Stimulated activated CD4-positive, alpha-beta T cell treated with anti-CD3 and anti-CD28 coated beads, Interleukin-1b, Interleukin-23, amount 100 ng/mL, for 24 hours (primary cell): ENCODE measurements at places on chromosomes 6 and 20.

DNA sequence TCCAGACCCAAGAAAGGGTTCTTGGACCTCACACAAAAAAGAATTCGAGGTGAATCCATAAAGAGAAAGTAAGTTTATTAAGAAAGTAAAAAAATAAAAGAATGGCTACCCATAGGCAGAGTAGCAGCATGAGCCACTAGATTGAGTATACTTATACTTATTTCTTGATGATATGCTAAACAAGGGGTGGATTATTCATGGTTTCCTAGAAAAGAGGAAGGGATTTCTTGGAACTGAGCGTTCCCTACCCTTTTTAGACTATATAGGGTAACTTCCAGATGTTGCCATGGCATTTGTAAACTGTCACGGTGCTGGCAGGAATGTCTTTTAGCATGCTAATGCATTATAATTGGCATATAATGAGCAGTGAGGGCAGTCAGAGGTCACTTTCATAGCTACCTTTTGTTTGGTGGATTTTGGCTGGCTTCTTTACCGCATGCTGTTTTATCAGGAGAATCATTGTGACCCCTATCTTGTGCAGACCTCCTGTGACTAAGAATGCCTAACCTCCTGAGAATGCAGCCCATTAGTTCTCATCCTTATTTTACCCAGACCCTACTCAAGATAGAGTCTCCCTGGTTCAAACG lies 44.3 kb downstream of the TENT5A start:
- DNase-seq: no peak

- DNase-seq: no peak
Observed at GRCh38 chr20:20371681-20372080, 3.8 kb downstream of the INSM1 start.

DNA sequence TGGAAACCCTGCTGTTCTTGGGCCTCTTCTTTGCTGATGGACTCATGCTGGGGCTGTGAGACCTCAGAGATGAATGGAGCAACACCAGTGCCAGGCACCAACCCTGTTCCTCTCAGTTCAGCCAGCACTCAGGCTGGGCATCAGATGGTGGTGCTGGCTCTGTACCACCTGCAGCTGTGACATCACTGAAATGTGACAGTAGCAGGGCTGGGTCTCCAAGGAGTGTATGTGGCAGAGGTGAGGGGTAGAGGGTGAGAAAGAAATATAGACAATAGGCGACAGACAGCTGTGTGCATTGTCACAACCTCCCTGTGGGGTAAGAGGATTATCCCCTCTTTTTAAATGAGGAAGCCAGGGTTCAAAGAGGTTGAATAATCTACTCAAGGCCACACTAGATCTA lies at the start of gene TP53TG5:
TSS of gene TP53TG5 (minus strand) at position 135 of the 400 bp plus-strand sequence. CDS start at position 46, 89 bp downstream.
- DNase-seq: no peak

DNA sequence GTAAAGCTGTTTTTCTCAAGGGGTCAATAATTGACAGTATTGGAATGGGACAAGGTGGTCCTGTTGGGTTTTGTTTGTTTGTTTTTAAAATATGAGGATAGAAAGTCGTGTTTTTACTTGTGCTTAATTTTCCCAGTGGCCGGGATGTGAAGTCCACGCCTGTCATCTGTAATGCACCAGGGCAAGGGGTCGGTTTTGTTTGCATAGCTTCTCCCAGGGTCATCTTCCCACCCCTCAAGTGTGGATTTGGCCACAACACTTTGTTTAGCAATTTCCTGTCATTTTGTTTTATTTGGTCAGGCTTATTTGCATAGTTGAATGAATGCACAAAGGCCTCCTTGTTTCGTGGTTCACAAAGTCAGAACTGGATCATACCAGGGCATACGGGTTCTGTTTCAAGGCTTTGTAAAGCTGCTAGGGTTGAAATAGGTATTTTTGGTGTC lies 29.8 kb downstream of the SYNJ2 start:
- no peak for DNase-seq

DNA sequence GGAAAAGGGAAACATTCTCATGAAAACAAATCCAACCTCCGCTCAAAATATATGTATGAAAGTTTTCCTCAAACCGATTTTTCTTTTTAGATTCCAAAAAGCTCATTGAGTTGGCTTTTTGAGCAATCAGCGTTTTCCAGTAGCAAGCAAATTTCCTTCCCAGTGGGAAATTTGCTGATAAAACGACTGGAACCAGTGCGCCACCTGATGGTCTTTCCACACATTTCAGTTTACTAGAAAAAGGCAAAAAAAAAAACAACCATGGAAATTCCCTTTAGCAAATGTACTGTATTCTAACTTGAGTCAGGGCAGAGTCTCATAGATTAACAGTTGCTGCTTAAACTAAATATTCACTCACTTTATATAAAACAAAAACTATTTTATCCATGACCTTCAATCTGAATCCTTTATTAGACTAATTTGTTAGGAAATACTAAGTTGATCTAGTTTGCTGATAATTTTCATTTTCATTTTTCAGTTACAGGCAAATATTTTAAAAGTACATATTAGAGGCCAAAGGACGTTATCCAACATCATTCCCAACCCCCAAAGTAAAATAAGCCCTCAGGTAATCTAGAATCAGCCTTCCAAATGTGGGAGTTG lies 271.5 kb downstream of the FOXA2 start:
- no peak for DNase-seq

GRCh38 chr6:16511040-16511660 lies 250.1 kb downstream of the ATXN1 start:
- DNase-seq: no peak

GRCh38 chr20:31587545-31588389 lies 17.3 kb upstream of the ID1 start:
- no peak for DNase-seq

DNA sequence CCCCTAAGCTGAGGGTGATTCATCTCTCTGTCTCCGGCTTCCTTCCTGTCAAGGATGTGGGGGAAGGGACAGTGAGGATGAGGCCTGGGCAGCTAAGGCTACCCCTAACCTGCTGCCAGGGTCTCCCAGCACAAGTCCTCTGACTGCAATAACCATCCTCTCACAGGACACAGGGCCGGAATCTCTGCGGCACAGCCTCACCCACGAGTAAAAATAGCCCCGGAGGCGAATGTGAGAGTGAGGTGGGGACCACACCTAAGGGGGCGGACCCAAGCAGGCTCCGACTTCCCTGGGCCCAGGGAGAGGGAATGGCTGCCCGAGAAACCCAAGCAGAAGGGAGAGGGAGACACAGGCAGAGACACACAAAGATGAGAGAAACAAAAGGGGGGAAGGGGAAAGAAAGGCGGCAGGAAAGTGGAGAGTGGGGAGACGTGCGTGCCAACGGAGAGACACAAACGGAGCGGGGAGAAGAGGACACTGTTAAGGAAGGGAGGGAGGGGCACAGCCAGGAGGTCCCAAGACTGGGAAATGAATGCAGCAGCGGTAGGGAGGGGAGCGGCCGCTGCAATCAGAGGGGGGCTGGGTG lies 1.4 kb downstream of the CLIC1 start:
- DNase-seq: peak; percentile 38

DNA sequence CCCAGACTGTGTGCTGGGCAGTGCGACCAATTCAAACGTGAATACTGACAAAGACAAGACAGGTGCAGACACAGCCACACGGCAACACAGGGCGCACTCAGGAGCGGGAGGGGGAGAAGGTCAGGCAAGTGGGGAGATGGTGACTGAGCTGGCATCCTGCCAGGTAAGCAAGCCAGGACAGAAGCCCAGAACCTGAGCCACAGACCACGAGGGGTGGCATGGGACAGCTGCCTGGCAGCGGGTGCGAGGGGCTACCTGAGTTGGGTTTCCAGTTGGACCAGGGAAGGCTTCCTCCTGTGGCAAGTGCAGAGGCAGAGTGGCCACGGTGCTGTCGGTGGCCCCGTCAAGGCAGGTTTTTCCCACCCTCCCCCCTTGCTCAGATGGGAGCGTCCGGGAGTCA lies 215.2 kb upstream of the ARID1B start:
- DNase-seq: no peak

GRCh38 chr6:147467886-147468285 lies 40.6 kb upstream of the SAMD5 start:
- DNase-seq: no peak

- no peak for DNase-seq
Observed at GRCh38 chr6:129491436-129491835, 218.5 kb downstream of the ARHGAP18 start.
